ENCODE measurements at places on chromosomes 1 and 21. TPM values are rescaled to one million over a fixed set of nuclear protein-coding genes. Genes with fewer than 3 reads are reported as not detected.

DNA sequence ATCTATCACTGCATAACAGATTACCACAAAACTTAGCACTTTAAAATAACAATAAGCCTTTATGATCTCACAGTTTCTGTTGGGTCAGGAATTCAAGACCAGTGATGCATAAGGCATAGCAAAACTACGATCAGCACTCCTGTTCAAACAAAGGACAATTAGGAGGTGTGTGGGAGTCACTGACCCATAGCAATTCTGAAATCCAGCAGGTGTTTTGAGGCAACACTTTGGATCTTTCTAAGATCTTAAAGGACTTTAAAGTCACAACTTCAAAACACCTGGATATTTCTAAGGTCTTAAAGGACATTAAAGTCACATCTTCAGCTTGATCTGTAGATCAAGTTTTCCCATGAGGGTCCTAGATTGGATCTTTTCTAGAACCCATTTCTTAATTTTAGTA is 35.3 kb downstream of the AKT3 start:
- DNase-seq, result no peak

- no peak for DNase-seq
These were observed 1.2 kb downstream of the LAMC1 start for GRCh38 chr1:183024317-183025009.

DNA sequence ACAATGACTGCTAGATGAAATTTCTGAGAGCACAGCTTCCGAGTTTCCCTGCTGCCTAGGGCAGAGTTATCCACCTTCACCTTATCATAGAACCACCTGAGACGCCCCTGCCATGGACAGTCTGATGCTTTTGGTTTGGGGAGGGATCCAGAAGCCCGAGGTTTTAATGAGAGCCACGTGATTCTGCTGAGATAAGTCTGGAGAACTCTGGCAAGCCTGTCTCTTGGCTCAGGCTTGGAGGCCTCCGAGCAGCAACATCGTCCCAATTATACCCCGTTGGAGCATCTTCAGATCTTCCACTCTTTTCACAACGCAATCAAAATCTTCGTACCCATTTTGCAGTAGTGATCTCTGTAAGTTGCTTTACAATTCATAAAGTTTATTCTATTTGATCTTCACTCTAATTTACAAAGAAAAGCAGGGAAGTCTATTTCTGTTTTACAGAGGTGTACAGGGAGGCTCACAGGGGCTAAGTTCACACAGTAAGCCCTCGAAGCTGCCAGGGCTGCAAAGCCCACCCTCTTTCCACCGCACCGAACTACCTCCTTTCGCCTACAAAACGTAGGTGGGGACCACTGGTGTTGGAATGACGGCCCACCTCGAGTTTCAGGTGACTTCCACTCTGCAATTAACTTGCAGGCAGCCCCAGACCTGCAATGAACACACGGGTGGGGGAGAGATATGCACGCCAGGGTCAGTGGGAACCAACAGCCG is 513 bp upstream of the HHAT start:
- DNase-seq, result no peak

DNA sequence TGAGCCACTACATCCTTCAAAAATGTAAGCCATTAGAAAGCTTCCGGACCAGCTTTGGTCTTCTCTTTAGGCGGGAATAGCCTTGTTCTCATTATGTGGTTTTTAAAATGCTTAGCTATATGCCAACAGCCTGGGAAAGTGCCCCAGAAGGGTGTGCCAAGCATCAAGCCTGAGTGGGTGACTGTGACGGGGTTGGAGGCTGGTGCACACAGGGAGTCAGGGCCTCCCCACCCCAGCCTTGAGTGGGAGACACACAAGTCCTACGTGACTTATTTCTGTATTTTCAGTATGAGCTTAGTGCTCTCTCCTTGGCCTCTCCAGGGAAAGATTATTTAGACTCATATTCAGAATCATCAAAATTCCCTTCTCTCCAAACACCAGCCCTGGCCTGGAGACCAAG is 9.8 kb downstream of the UBASH3A start:
- DNase-seq, result no peak

- no peak for DNase-seq
These were observed 47.2 kb upstream of the ECE1 start for GRCh38 chr1:21337454-21337927.

DNA sequence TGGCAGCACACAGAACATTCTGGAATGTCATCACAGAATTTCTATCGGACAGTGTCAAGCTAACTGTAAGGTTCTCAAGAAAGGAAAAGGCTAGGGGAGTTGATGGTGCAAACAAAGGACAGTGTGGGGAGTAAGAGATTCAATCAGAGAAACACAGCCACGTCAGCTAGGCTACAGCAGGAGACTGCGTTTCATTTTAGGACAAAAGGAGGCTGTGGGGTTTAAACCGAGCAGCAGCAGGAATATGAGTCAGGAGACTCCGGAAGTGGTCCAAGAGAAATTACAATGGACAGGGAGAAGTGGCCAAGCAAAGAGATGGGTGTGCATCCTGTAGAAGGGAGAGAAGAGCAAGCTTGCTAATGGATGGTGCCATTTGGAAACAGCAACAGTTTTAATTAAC is 37.4 kb upstream of the C1orf198 start:
- no peak for DNase-seq

- DNase-seq, result no peak
These were observed 48.4 kb upstream of the CCDC27 start for GRCh38 chr1:3703786-3704371.

DNA sequence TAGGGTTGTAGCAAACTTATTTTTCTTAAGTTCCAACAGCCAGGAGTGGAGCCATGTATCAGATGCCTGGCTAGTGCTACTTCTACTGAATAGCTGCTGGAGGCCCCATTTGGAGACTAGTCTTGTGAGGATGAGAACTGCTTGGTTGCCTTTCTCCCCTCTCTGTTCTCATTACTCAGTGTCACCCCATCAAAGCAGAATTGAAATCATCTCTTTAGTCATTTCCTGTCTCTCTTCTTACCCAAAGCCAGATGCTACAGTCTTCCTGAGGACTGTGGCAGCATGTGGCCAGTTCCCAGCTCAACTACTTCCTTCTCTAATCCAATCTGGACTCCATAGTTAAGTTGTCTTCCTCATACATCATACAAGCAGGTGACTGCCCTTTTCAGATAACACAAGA is 197.5 kb downstream of the BRINP2 start:
- DNase-seq, result no peak

DNA sequence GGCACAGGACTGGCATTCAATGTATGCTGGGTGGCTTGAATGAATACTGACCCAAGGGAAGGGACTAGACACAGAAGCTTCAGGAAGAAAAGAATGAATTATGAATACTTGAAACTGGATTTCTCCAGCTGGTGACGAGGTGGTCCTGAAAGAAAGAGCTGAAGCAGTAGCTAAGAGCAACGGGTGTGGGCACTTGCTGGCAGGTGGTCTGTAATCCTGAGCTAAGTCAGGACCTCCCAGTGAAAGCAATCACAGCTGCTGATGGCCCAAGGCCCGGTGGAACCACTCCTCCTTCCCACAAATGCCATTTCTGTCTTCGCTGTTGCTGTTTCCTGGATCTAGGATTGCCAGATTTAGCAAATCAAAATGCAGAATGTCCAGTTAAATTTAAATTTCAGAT is 47.0 kb downstream of the NEK2 start:
- DNase-seq, result no peak

DNA sequence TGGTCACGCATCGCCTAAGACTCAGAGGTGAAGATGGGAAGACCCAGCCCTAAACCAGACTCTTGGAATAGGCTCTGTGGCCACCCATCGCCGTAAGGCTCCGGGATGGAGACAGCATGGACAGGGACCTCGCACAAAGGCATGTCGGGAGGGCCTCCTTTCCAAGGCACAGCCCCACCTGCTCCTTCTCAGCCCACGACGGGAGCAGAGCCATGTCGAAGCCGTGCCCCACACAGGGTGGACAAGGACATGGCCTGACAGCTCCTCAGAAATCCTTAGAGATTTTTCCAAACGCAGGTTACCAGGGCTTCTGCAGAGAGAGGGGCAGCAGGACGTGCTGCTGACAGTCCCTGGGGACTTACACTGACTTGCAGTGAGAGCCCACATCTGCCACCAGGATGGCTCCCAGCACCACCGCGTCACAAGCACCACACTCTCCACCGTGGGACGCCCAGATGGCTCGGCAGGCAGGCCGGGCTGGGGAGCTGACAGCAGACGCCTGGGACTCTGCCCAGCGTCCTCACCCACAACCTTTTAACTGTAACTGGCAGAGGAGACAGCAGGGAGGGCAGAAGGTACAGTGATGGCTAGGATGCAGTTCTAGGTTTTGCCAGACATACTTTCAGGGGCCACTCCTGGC is 12.0 kb downstream of the SSU72 start:
- no peak for DNase-seq

GRCh38 chr1:24108334-24109165 is 3.4 kb downstream of the MYOM3 start:
- DNase-seq, result no peak

DNA sequence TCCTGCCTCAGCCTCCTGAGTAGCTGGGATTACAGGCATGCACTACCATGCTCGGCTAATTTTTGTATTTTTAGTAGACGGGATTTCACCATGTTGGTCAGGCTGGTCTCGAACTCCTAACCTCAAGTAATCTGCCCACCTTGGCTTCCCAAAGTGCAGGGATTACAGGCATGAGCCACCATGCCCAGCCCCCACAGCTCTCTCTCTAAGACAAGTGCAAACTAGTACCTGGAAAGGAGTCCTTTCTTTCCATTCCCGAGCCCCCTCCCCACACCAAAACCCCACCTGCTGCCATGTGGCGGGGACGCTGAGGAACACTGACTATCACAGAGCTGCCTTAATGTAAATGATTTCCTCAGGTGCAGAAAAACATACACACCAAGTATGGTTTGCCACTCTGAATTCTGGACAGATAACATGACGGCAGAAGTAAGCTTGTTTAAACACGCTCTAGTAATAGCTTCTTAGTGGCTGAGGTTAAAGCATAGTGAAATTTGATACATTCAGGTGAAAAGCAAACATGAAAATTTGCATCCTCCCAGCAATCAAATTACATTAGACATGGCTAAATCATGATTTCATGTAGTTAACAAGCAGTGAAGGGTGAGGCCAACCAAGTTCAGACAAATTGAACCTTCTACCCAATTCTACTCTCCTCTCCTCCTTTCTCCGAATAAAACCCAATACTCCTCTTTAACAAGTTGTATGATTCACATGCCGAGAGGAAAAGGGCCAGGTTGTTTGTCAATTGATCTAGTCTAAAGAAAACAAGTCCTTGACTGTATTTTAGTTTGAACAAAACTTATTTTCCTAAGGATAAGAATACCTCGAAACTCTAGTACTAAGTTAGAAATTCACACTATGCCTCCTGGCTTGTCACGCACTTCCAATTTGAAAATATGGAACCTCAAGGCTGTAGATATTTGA is 19.8 kb downstream of the ERRFI1 start:
- no peak for DNase-seq

DNA sequence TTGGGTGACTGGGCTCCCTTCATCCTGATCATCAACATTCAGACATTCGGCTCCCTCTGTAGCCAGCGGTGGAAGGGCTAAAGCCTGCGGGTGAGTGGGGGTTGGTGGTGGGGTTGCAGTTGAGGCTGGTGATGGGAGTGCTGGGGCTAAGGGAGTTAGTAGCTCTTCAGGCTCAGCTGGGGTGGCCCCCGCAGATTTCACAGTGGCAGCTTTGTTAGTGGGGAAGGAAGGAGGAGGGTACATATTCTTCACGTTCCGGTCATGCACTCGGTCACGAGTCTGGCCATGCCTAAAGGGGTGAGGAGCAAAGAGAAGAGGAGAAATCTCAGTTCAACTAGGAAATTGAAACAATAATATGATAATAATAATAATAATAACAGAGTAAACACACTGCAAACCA is 6.8 kb downstream of the PSMB4 start:
- no peak for DNase-seq

DNA sequence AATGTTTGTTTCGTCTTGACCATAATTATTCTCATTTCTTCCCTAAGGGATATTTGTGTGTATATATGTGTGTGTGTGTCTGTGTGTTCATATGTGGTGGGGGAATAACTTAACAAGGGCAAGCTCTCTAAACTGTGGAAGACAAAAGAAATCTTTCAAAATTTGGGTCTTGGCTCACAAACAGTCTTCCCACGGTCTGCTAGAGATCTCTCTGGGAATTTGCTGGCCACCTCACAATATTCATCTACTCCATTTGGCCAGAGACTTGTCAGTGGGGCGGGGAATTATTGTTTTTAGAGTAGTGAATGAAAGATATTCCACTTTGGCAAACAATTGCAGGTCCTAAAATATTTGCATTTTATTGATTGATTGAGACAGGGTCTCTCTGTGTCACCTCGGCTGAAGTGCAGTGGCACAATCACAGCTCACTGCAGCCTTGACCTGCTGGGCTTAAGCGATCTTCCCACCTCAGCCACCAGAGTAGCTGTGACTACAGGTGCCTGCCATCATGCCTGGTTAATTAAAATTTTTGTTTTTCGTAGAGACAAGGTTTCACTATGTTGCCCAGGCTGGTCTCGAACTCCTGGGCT is 8.0 kb upstream of the EIF2B3 start:
- no peak for DNase-seq

DNA sequence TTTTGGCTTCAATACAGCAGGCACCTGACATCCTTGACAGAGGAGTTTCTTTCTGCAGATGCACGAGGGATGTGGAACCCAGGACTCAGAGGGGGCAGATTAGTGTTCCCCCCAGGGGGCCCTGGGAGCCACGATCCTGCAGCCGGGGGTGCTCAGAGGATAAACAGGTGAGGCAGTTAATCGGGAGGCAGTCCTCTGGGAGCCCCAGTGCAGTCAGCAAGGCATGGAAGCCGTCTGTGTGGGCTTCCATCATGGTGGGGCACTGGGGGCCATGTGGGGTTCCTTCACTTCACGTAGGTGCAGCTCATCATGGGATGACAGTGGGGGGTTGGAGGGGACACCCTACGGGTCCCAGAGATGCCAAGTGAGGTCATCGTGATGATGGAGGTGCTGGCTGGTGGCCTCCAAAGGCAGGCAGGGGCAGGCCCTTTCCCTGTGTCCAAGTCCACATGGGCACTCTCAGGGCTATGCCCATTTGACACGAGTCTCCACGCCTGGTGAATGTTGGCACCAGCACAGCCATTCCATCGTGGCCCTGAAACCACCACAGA is 59.3 kb upstream of the ABCG1 start:
- DNase-seq, result no peak

GRCh38 chr1:156546267-156546666 is 26.1 kb downstream of the IQGAP3 start:
- DNase-seq, result no peak

GRCh38 chr1:21379571-21379970 is 60.4 kb upstream of the NBPF3 start:
- no peak for DNase-seq

- no peak for DNase-seq
These were observed 28.1 kb upstream of the TXLNA start for GRCh38 chr1:32151319-32151787.

DNA sequence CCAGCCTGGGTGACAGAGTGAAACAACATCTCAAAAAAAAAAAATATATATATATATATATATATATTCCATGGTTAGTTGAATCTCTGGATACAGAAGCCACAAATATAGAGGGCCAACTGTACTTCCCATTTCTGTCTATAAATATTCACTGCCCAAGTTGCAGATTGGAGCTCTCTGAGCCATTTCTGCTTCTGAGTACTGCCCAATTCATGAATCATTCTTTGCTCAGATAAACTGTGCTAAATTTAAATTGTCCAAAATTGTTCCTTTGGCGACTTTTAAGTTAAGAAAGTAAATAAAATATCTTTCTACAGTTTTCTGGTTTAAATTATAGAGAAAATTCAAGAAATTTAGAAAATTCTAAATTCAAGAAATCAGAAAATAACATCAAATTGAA is 23.2 kb upstream of the C1orf146 start:
- DNase-seq, result no peak

RIIAD1 gene
- not detected for total RNA-seq

PRR9 gene
- not detected for total RNA-seq

LYPD8 gene
- total RNA-seq, result not detected

CGN gene
- 11.8 TPM for total RNA-seq

F3 gene
- total RNA-seq, result 38.9 TPM

ECM1 gene
- 436 TPM for total RNA-seq

C1orf87 gene
- not detected for total RNA-seq

EFNA3 gene
- 20.9 TPM for total RNA-seq
